ENCODE measurements at places on chromosomes 1 and 21.

DNA sequence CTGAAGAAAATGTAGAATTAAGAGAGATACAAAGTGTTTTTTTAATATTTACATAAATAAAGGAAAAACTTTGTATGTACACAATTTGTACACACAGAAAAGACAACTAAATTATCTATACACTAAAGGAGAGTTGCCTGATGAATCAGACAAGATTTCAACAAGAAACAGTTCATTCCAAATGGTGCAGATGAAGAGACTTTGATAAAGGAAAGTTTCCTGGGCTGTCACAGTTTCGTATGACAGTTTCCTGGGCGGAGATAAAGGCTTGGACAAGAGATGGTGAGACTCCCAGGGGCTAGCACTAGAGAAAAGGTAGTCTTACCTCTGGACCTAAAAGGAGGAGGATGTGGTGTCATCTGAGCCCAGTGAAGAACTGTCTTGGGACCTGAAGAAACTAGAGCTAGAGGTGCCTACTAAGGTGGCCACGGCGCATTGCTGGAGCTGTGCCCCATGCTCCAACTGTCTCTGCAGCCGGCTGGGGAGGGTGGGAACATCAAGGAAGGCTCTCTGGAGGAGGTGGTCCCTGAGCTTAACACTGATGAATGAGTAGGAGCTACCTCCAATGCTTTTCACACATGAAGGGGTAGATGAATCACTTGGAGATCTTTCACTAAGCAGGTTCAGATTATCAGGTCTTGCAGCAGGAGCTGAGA, 32.2 kb downstream of the ETS2 start:
- no peak for DNase-seq

- DNase-seq: peak; percentile 73
These were observed 421.2 kb upstream of the DAB1 start for GRCh38 chr1:57845041-57845440.

DNA sequence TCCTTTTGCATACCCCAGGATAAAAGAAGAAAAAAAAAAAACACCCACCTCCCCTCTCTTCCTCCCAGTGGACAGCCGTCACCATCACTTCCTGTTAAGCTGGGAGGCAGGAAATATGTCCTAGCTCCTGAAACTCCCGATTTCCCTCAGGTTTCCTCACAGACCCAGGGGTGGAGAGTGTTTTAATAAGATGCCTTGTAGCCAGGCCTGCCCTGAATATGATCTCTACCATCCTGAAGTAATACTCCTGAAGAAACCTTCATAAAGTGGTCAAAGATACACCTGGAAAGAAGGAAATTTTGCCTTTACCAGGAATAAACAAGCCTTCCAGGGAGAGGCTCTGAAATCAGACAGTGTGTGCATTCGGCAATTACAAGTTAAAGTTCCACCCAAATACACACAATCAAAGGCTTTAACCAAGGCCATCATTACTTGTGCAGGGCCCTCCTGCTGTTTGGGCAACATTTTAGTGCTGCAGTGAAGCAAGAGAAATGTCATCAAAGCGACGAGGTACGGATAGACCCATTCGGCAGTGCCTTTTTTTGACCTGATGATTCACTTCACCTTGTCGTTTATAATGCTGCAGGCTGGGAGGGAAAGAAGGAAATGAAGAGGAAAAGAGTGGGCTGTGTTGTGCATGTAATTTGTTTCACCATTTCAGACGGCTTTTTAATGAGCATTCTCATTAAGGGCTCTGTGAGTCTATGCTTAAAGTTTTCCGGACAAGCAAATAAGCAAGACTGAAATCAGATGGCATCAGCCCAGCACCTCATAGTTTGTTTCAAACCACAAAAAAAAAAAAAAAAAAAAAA, 41.0 kb upstream of the RASAL2 start:
- DNase-seq: peak; percentile 61

GRCh38 chr1:89259283-89259971, 13.2 kb downstream of the GBP5 start:
- no peak for DNase-seq

- no peak for DNase-seq
These were observed 18.3 kb downstream of the GRHL3 start for GRCh38 chr1:24337455-24337854.

DNA sequence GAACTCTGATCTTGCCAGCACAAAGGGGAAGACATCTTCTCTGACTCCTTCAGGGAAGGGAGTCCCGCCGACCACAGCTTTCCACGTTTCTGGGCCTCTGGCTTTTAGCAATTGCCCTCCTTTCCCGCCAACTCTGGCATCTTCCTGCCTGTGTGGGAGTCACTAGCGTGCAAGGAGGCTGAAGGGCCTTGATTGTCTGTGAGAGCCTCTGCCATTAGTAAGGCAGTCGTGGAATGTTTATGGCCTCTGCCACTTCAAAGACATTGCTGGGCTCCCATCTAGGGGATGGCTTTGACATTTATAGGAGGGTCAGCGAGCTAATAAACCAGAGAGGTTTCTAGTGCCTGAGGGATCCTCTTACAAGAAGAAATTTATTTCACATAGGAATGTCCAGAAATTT, 14.3 kb upstream of the PROK1 start:
- peak; percentile 5 for DNase-seq

- DNase-seq: no peak
These were observed 42.9 kb upstream of the LGALS8 start for GRCh38 chr1:236480758-236481436.

GRCh38 chr1:41446851-41447610, 37.5 kb downstream of the EDN2 start:
- no peak for DNase-seq

- DNase-seq: no peak
These were observed 16.3 kb upstream of the TENT5C start for GRCh38 chr1:117589544-117589943.

DNA sequence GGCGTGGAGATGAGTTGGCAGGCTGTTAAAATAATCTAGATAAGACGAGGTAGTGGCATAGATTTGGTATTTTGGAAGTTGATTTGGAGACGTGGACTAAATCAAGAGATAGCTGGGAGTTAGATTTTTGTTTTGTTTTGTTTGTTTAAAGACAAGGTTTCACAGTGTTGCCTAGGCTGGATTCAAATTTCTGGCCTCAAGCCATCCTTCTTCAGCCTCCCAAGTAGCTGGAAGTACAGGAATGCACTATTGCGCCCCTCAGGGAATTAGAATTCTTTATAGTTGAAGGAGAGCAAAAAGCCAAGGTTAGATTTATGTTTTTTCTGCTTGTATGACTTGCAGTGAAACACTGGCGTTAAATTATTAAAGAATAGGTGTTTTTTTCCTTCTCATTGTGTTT, 22.3 kb upstream of the SNRPE start:
- peak; percentile 91 for DNase-seq

DNA sequence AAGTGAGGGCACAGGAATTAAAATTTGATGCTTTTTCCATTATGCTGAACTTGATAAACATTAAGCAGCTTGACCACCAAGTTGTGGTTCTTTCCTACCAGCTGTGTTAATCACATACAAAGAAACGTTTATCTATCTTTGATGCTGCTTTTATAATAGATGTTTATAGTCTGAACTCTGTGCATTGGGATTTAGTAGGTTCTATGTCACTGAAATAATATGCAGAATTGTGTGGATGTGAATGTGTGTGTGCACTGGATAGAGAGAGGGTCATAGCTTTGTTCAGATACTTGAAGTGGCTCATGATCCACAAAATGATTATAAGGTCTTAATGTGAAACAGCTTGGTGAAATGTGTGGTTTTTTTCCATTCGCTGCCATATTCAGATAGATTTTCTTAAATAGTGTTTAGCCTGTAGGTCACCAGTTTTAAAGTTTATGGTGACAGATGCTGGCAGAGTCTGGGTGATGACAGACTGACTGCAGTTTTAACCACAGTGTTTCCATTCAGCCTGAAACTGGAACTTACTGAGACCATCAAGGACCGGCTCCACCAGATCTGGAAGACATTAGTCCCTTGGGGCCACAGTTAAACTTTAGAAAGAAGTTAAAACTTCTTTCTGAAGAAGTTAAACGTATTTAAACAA, 10.2 kb downstream of the DDI2 start:
- peak; percentile 43 for DNase-seq
